DMS 273 treated with DMSO at 0.1 percent for 48 hours (cell line): ENCODE measurements at places on chromosomes 3 and 15.

GRCh38 chr3:64053581-64053980 lies 30.3 kb upstream of the PSMD6 start:
- no peak for DNase-seq

- no peak for DNase-seq
These were observed 92.9 kb downstream of the UBE3A start for GRCh38 chr15:25345943-25346342.

GRCh38 chr15:67832031-67832551 lies 6.8 kb downstream of the SKOR1 start:
- no peak for DNase-seq

DNA sequence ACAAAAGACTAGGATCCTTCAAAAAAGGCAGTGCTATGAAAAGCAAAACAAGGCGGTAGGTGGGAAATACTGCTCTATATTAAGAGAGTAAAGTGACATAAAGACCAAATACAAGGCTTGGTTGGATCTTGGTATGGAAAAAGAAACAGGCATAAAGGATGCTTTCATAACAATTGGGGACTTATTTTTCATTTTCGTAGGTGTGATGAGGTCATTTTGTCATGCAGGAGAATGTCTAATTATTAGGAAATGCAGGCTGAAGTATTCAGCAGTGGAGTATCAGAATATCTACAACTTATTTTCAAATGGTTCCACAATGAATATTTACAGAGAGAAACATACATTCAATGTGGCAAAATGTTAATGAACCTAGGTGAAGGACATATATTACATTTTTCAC lies 9.0 kb downstream of the XPC start:
- no peak for DNase-seq

GRCh38 chr3:181461381-181461780 lies 250.3 kb upstream of the SOX2 start:
- DNase-seq = no peak
